Naive thymus-derived CD4-positive, alpha-beta T cell (primary cell): ENCODE measurements at places on chromosomes 7 and 10.

GRCh38 chr10:91627344-91628102, 5.3 kb downstream of the PPP1R3C start:
- no peak overlapping the region for H3K27ac ChIP-seq
- no peak for DNase-seq
- no peaks in the 10 kb centered on the region for H3K36me3 ChIP-seq
- no peaks in the 10 kb centered on the region for H3K4me1 ChIP-seq
- H3K4me3 ChIP-seq, result no peak overlapping the region

DNA sequence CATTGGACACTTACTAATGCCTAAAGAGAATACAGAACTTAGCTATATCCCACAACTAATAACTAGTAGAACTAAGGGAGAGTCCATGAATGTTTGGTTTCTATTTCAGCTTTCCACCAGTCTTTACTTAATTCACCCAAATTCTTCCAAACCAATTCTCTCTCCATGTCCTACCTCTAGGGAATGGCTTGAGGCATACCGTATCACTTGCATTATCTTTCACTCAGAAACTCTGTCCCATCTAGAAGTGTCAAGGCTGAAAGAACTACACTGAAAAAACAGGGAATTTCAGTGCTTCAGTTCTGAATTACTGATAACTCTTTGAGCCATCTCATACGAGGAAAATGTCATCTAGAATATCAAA, 758 bp downstream of the TMEM168 start:
- peak overlapping the region; percentile 98 for H3K4me3 ChIP-seq
- DNase-seq, result no peak
- peaks cover 13% of the 10 kb centered on the region for H3K4me1 ChIP-seq
- H3K27me3 ChIP-seq, result no peaks in the 10 kb centered on the region
- H3K27ac ChIP-seq, result peak overlapping the region; percentile 85

- H3K4me3 ChIP-seq, result no peak overlapping the region
- H3K36me3 ChIP-seq, result no peaks in the 10 kb centered on the region
- no peak for DNase-seq
Measured at GRCh38 chr7:118918556-118918955, 694.1 kb downstream of the ANKRD7 start.

DNA sequence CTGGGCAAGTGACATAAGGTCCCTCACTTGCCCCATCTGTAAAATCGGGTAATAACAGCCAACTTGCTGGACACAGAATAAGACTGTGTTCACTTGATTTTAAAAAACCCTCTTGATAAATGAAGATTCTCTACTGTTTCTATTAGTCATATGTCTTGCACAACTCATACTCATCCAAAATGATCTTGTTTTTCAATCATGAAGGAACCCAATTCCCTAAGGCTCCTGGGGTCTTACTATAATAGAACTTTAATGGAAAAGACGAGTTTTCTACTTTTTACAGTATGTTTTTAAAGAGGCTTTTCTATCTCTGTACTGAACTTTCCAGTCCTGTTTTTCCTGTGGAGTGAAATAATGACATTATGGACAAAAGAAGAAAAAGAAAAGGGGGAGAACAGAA, 103.8 kb downstream of the ARID5B start:
- H3K27ac ChIP-seq, result no peak overlapping the region
- no peak overlapping the region for H3K4me3 ChIP-seq
- no peaks in the 10 kb centered on the region for H3K4me1 ChIP-seq
- H3K27me3 ChIP-seq, result no peaks in the 10 kb centered on the region
- no peaks in the 10 kb centered on the region for H3K36me3 ChIP-seq
- no peak for DNase-seq

DNA sequence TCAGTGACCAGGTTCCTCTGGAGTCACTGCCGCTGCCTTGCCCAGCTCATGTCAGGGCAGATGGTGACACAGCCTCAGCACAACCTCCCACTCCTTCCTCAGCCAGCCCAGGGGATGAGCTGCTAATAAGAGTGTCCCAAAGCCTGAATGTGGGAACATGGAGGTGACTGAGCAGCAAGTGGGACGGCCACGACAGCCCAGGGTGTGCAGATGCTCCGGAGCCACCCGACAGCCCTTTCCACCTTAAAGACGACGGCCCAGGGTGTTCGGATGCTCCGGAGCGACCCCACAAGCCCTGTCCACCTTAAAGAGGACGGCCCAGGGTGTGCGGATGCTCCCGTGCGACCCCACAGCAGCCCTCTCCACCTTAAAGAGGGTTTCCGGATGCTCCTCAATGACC, 89.2 kb downstream of the DIP2C start:
- no peaks in the 10 kb centered on the region for H3K4me1 ChIP-seq
- no peak for DNase-seq
- H3K36me3 ChIP-seq, result no peaks in the 10 kb centered on the region
- H3K4me3 ChIP-seq, result no peak overlapping the region
- no peak overlapping the region for H3K27ac ChIP-seq

- no peak overlapping the region for H3K27ac ChIP-seq
- no peak for DNase-seq
- H3K4me1 ChIP-seq, result no peaks in the 10 kb centered on the region
- H3K4me3 ChIP-seq, result no peak overlapping the region
Measured at GRCh38 chr10:94097656-94098055, 103.9 kb downstream of the PLCE1 start.

DNA sequence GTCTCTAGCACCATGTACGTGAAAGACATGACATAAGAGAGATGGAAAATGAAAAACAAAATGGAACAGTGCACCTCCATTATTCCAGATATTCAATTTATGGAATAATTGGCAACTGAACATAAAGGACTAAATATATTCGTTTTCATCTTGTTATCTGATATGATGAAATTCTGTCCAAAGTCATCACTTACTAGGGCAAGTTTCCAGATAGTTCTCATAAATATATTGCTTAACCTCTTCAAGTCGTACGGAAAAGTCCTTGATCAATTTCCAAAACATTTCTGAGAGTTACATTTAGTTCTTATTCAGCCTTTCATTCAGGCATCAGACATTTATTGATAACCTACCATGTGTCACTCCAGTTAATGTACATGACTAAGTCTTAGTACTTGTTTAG, 185.2 kb downstream of the HGF start:
- no peaks in the 10 kb centered on the region for H3K36me3 ChIP-seq
- DNase-seq, result no peak
- H3K4me1 ChIP-seq, result no peaks in the 10 kb centered on the region
- no peak overlapping the region for H3K4me3 ChIP-seq

DNA sequence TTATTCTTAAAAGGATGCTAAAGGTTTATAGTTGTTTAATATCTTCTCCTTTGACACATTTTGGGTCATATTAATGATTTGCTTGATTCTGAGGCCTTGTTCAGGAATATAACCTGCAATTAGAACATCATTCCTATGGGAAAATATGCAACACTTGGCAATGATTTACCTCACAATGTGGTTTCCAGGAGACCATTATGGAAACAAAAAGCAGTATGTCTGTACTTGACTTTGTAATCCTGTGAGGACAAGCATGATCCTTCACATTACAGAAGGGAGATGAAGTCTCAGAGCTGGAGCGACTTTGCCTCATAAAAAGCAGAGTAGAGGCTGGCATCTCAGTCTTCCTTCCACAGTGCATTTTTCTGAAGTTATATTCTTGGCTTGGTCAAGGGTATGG, 57.0 kb upstream of the CDCA7L start:
- DNase-seq, result no peak
- H3K36me3 ChIP-seq, result no peaks in the 10 kb centered on the region
- H3K4me1 ChIP-seq, result no peaks in the 10 kb centered on the region
